ENCODE measurements at places on chromosomes 4 and X.

DNA sequence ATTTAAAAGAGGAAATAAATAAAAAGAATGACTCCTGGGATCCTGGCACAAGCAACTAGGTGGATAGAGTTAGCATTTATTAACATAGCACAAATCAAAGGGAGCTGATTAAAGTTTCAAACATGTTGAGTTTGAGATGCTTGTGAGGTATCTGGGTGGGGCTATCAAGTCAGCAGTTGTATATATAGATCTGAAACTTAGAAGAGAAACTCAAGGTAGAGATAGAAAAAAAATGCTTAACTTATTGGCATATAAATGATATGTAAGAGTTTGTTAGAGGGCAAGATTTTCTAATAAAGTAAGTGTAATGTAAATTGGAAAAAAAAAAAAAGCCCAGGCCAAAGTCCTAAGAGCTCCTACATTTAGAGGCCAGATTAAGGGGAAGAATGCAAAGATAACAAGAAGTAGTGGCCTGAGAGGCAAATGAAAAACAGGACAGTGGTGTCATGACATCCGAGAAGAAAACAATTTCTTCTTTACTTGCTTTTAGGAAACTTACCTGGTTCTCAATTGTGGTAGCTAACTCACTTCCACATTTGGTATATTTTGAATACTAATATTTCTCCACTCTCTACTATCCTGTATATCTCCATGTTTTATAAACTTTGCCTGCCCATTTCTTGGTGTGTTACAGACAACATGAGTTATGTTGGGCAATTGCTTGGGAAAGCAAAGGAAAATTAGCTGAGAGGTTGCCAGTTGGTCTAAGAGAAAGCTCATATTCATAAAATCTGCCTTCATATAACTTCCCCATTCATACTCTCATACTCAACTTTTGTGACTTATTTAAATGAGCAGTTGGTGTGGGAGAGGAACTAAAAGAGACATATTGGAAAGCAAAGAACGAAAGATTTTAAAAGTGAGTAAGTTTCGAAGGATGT lies 169.2 kb downstream of the PARM1 start:
- DNase-seq: no peak

GRCh38 chr4:5887011-5887360 lies 5.9 kb downstream of the CRMP1 start:
- DNase-seq: no peak

DNA sequence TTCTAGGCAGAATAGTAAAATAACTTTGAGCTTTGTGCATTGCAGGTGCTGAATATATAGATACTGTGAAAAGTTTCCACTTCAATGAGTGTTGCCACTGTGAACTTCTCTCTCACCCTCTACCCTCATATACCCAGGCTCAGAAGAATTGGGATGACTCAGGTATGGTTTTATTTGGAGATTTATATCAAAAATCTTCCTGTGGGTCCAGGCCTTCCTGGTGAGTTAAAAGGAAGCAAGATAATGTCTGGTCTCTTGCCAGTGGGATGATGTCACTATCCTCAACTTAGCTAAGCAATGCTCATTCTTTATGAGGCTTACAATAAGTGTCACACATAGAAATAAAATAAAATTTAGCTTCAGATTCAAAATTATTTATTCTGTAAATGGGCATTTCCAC lies 153.3 kb upstream of the TENT5D start:
- no peak for DNase-seq

DNA sequence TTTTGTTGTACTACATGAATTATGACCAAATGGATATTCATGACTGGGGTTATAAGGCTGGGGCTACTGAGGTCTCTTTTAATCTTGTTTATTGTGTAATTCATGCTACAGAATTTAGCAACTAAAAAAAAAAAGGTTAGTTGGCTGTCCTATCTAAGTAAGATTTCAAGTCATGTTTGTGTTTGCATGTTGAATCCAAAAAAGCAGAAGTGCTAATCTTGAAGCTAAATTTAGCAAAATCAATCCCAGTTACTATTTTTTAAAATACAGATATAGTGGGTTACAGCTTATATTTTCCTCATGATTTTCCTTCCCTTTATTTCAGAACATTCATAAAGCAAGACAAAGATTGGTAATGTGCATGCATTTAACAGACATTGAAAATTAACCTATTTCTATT lies 19.4 kb downstream of the MTMR1 start:
- DNase-seq: no peak

GRCh38 chrX:19162851-19163250 lies 40.6 kb upstream of the ADGRG2 start:
- no peak for DNase-seq

DNA sequence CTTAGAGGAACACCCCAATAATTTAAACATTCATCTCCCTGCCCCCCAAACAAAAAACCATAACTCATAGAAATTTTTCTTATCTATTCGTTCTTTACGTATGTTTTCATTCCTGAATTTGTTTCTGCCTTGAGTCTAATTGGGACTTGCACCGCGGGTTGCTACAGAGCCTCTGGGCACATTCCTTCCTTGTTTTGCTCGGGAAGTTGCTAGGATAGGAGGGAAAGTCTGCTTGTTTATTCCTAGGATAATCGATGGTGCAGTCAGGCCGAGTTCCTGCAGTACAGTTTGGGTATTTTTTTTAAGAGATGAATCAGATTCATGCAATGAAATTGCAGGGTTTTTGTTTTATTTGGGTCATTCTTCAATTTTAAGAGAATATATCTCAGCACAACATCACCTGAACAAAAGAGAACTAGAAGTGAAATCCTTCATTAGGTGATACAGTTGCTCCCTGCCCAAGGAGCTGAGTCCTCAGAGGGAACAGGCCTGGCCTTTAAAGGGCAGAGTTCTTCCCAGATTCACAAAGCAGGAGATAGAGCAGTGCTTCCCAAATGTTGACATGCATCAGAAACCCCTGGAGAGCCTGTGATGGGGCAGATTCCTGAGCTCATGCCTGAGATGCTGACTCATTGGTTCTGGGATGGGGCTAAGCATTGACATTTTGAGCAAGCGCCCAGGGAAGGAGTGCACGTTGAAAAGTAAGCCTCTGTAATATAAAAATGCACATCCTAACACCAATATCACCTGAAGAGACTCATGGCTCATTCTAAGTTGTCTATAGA lies 114.9 kb upstream of the FAM9B start:
- DNase-seq: no peak

All from AG04449 (cell line).